ENCODE measurements at places on chromosomes 5 and 9.
A peak's percentile ranks its signal among the peaks of the same experiment; 100 is the strongest.

DNA sequence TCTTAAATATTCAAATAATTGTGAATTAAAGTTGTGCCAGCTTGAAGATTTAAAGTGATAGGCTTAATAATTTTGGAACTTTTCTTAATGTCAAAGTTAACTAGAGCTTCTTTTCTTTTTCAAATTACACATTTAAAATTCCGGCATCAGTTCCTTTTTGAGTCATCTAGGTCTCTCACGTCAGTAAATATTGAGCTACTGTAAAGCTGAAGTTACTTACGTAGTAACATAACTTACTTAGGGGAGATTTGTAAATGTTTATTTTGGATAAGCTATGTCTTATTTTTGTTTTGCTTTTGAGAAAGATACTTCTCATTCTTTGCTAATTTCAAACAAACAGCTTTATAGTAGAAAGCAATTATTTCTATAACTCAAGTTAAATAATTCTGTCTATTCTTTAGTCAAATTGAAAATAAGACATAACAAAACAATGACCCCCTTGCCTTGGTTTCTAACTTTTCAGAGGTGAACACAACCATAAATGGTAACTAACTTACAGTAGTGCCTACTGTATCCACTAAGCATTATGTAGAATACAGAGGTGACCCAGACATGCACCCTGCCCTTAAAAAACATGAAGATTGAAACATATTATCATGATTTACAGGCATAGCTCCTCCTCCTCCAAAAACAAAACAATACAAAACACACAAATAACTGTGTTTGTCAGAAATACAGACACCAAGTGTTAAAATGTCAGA, 29.8 kb downstream of the CD274 start:
- DNase-seq, result no peak

- no peak for DNase-seq
Observed at GRCh38 chr5:115639377-115639776, 13.5 kb upstream of the TMED7 start.

GRCh38 chr9:35070823-35071813, 1.3 kb downstream of the VCP start:
- peak; percentile 16 for DNase-seq

DNA sequence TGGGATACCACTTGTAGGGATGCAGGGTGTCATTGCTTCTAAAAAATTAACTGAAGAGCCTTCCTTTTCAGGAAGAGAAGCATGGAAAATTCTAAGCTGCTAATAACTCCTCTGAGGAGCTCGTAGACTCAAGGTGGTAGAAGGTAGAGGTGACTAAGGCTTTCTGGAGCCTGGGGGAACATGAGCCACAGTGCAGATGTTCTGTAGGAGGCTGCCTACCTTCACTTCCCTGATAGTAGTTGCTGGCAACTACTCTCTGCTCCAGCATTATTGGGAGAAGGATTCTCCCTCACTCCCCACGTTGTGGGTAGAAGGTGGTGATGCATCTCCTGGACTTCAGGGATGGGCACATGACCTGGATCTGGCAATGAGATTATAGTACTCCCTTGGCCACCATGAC, 86.7 kb upstream of the STARD4 start:
- no peak for DNase-seq

DNA sequence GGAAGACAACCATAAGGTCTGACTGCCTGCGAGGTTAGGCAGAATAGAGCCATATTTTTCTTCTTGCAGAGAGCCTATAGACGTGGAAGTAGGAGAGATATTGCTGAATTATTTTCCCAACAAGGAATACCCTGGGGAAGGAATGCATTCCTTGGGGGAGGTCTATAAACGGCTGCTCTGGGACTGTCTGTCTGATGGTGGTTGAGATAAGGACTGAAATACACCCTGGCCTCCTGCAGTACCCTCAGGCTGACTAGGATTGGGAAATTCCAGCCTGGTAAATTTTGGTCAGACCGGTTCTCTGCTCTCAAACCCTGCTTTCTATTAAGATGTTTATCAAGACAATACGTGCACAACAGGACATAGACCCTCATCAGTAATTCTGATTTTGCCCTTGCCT, 617.5 kb upstream of the GRIN3A start:
- no peak for DNase-seq

DNA sequence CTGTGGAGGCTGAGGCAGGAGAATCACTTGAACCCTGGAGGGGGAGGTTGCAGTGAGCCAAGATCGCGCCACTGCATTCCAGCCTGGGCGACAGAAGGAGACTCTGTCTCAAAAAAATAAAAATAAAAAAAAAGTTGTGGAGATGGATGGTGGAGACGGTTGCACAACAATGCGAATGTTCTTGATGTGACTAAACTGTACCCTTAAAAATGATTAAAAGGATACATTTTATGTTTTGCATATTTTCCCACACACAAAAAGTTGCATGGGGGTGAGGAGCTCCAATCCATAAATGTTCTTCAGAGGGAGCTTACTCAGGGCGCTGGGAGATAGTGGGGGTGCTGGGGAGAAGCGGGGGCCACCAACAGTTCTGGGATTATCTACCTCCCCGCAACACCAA, 43.8 kb upstream of the CDKN2AIPNL start:
- DNase-seq, result no peak

DNA sequence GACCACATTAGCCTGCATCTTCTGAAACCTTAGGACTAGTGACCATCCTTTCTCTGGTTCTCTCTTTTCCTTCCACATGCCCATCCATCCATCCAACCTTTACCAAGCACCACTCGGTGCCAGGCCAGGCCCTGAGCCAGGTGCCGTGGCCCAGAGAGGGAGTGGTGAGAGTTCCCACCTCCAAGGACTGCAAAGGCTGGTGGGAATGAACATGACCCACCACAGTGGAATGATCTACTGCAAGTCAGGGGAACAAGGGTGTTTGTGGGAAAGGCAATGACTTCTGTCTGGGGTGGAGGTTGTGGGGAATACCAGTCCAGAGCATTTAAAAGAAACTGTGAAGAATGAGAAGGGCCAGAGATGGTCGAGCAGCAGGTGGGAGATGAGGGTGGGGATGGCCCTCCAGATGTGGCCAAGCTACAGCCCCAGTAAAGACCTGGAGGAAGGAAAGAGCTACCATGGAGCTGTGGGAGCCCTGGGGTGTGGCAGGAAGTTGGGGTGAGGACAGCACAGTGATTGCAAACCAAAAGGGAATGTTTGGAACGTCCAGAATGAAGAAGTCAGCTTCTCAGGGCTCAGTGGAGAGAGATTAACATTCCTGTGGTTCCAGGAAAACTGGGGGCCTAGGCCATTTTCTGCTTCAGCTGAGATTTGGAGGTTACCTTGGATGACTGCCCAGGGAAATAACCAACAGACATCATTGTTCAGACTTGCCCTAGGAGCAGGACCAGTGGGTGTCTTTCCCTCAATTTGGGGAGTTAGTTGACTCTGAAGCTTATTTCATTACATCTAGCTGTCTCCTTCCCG, 30.7 kb upstream of the CORO2A start:
- DNase-seq, result no peak

DNA sequence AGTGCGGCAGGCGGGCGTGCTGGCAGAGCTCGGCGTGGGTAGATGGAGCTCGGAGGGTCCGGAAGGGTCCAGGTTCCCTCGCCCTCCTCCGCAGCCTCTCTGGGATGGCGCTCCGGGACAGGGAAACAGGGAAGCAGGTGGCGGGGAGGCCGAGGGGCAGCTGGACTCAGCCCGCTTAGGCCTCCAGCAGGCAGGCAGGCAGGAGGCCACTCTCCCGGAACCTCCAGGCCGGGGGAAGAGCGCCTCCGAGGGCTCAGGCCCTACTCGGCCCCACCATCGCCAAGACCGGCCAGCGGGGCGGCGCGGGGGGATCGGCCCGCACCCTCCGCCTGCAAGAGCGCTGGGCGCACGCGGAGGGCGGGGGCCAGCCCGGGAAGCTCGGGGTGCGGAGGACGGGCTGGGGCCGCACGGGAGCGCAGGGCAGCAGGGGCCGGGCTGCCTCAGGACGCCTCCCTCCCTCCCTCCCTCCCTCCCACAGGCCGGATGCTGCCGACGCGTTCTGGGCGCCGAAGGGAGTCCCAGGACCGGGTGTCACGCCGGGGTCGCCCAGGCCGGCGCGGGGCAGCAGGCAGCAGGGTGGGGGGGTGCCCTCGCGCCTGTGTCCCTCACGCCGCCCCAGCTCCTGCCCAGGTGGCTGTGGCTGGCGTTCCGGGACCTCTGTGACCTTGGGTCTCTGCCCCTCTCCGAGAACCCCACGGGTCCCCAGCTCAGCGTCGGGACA, 977 bp downstream of the MGAT4B start:
- DNase-seq, result peak; percentile 79

DNA sequence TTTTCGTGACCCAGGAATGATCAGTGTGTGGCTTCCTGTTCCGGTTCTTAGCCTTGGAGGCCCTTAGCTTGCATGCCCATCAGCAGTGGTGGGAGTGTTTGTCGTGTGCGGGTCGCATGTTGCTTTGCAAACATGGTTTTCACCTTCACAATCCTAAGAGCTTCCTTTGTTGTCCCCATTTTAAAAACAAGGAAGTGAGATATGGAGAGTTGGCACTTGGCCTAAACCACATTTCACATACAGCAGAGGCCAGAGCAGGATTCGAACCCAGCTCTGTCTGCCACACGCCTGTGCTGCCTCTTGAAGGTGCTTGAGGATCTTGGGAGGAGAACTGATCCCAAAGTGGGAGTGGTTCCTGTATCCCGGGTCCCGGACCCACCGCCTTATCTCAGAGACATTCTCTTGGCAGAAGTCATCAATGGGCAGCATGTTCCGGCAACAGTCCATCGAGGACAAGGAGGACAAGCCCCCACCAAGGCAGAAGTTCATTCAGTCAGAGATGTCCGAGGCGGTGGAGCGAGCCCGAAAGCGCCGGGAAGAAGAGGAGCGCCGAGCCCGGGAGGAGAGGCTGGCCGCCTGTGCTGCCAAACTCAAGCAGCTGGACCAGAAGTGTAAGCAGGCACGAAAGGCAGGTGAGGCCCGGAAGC, 38.2 kb upstream of the POMT1 start:
- DNase-seq, result no peak

DNA sequence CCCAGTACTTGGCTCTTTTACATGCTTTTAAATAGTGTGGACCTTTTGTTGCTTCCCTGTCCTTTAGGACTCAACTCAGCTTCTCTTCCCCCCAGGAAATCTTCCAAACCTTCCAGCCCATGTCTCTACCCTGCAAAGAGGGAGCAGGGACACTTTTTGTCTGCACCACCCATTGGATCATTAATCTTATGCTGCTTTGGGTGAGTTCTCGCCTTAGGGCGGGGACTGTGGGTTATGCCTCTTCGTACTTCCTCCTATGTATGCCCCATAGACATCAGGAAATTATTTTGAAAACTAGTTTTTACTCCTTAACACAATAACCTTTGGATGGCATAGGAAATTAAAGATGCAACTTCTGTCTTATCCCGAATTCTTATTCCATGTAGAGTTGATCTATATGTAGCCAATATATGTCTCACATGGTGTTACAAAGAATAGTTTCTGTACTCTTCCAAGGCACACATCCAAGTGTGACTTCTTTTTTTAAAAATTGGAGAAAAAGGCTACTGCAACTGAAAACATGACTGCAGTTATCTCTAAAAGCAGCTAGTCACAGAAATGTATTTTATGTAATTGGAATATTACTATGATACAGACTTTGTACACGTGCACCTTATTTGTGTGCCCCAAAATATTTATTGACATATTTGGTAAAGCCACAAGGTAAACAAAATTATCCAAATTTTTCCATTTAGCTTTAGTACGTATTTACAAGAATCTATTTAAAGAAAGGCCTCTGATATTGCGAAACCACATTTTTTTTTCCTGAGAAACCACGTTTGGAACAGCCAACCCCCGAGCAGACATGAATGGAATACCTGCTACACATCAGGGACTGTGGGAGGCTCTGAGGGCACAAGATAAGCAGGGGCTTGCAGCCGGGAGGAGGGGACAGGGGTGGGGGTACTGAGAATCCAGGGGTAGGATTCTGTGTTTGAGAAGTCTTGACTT, 133.6 kb downstream of the WDR41 start:
- no peak for DNase-seq

- DNase-seq, result no peak
Observed at GRCh38 chr9:124710766-124711165, 60.3 kb downstream of the NR6A1 start.

DNA sequence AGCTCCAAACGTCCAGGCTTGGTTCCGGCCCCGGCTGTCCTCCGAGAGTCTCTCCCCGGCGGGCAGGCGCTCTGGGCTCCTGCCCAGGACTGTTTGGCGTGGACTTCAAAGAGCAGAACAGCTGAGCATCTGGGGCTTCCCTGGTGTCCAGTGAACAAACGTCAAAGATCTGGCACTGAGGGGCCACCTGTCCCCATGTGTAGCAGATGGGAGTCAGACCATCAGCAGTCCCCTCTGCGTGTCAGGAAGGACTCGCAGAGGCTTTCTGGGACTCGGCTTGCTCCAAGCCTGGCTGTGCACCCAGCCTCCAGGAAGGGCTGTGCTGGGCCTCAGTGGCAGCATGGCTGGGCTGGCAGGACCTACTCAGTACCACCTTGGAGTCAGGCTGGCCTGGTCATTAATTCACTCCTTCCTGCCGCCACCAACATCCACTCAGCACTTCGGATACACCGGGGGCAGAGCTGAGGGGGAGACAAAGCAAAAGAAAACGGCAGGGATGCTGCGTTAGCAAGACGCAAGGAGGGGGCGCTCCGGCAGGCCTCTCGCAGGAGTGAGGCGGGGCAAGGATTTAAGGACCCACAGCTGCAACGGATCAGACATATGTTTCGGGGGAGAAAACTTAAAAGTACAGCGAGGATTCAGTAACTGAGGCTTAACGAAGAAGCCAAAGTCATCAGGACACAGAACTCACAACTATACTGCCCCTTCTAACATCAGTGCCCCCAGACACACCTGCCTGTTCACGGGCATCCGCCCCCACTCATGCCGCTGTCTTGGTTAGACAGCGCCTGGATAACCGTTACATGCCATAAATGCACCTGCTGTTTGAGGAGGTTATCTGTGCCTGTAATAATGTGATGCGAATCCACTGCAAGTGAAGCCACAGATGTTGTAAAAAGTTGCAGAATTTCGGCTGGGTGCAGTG, 164.5 kb upstream of the PHYKPL start:
- no peak for DNase-seq

- DNase-seq, result no peak
Observed at GRCh38 chr9:33946779-33947535, 101.7 kb downstream of the UBAP2 start.

GRCh38 chr9:115170358-115171073, 52.6 kb upstream of the TNC start:
- peak; percentile 78 for DNase-seq

GRCh38 chr5:129356846-129357245, 103.3 kb upstream of the ADAMTS19 start:
- no peak for DNase-seq

- no peak for DNase-seq
Observed at GRCh38 chr5:102229685-102230084, 66.4 kb downstream of the SLCO4C1 start.

- no peak for DNase-seq
Observed at GRCh38 chr9:85530721-85531120, 211.0 kb downstream of the AGTPBP1 start.

- DNase-seq, result peak; percentile 95
Observed at GRCh38 chr5:140240987-140241706, 61.8 kb downstream of the PFDN1 start.

All from large intestine (tissue), 12 donors.